Stimulated activated CD4-positive, alpha-beta T cell treated with anti-CD3 and anti-CD28 coated beads, TNF-alpha, amount 100 ng/mL, for 4 hours (primary cell): ENCODE measurements at places on chromosomes 7 and 10.

GRCh38 chr10:96618653-96619052 is 31.8 kb upstream of the TM9SF3 start:
- no peak for DNase-seq

DNA sequence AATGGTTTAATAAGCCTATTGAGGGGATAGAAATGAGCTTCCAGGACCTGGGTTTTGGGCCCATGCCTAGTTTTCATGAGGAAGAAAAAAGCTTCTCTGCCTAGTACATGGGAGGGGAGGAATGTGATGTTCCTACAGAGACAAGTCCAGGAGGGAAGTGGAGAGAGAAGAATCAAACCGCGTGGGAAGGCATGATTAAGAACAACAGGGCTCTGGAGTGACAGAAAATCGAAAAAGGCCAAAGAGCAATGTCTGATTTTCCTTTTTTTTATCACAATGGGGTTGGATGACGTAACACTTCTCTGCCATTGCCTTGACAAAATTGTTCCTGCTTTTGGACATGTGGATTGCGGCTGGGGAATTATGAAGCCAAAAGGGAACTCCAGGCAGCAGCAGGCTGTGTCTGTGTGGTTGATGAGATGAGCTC is 258.6 kb downstream of the CXCL12 start:
- DNase-seq, result no peak

- no peak for DNase-seq
These were observed 71.3 kb downstream of the TACC2 start for GRCh38 chr10:122060250-122060649.

GRCh38 chr7:140714331-140715040 is 18.0 kb downstream of the NDUFB2 start:
- DNase-seq, result no peak

GRCh38 chr10:104456802-104457542 is 103.3 kb downstream of the CFAP58 start:
- no peak for DNase-seq

GRCh38 chr10:113518816-113519591 is 33.8 kb upstream of the HABP2 start:
- DNase-seq, result no peak

DNA sequence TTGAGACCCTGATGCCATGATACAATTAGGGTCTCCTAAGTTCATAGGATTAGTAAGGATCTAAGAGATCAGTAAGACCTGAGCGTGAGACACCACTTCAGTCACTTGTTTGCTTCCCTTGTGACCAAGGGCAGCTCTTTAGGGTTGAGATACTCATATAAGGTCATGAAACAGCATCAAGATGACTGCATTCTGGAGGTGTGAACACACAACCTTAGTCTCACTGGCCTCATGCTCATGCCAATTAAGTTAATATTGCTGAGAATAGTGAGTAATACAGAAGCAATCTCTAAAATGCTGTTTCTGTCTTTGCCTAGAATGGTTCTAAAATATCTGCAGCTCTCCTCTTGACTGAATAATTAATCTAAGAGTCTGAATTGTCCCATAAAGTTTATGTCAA is 39.6 kb upstream of the KLHL7 start:
- DNase-seq, result no peak

GRCh38 chr10:17652585-17652984 is 8.6 kb downstream of the STAM start:
- DNase-seq, result no peak

GRCh38 chr7:45920502-45921380 is at the start of gene IGFBP3:
Gene IGFBP3 (minus strand): TSS chr7:45921272. CDS start chr7:45921140, 132 bp downstream.
- no peak for DNase-seq

GRCh38 chr7:37376386-37376785 is 72.3 kb downstream of the ELMO1 start:
- no peak for DNase-seq

DNA sequence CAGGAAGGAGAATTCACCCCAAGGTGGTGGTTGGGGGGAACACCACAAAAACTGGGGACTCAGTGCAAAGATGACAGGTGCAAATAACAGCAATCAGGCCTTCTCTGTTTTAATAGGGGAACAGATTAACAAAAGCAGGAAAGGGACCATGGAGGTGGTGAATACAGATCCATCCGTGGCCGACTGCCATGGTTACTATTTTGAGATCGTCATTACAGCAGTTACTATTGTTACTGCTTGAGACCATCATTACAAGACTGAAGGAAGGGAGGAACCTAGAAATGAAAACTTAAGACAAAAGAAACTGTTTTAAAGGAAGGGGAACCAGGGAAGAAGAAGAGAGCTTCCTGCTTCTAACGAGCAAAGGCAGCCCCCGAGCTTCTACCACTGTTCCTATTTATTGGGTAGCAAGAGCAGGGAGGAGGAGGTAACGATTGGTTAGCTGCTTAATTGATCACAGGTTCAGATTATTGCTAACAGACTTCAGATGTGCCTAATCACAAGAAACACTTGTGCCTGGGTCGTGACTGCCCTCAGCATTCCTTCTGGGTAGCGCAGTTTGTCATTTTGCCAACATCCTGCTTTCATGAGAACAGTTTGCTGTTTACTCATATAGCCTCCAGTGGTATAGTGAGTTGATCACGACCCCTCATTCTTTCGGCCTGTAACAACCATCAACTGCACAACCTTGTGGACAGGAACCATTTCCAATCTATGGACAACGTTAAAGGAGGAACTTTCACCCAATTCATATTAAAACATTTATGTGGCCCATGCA is 216.3 kb downstream of the CHCHD3 start:
- no peak for DNase-seq

DNA sequence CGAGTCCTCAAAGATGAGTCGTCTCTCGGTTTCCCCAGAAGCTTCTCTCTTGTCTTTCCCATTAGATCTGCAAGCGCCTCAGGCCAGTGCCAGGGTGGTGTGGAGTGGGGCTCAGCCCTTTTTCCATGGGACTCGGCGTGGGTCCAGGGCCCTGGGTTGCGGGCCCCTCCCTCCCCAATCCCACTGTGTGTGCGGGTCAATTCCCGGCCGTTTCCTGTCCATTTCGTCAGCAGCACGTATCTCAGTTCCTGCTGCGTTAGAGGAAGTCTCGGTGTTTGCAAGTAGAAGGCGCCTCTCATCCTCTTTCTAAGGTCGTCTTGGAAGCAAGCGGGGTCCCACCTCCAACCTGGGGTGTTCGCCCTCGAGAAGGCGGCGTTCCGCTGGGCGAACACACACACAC is 25.1 kb upstream of the ADGRA1 start:
- no peak for DNase-seq

DNA sequence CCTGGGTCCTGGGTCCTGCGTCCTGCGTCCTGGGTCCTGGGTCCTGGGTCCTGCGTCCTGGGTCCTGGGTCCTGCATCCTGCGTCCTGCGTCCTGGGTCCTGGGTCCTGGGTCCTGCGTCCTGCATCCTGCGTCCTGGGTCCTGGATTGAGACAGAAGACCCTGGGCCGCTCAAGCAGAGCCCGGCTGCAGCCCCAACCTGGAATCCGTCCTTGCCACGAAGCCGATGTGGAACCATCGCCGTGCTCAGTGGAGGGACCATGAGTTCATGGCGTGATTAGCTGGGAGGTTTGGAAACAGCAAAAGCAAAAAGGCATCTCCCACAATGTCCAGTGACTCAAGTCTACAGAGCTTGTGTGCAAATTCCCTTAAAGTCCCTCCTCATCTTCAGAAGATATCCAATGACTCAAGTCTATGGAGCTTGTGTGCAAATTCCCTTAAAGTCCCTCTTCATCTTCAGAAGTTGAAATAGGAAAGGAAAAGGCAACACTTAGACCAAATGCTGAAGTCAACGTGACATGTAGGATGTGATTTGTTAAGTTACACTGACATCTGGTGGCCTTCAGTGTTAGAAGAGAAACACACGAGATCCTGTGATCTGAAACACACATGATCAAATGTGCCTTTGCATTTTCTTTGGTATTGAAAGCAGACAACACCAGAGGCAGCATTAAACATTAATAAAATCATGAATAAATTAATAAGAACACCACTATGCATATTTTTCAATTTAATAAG is 179.9 kb downstream of the PTPRN2 start:
- DNase-seq, result no peak

DNA sequence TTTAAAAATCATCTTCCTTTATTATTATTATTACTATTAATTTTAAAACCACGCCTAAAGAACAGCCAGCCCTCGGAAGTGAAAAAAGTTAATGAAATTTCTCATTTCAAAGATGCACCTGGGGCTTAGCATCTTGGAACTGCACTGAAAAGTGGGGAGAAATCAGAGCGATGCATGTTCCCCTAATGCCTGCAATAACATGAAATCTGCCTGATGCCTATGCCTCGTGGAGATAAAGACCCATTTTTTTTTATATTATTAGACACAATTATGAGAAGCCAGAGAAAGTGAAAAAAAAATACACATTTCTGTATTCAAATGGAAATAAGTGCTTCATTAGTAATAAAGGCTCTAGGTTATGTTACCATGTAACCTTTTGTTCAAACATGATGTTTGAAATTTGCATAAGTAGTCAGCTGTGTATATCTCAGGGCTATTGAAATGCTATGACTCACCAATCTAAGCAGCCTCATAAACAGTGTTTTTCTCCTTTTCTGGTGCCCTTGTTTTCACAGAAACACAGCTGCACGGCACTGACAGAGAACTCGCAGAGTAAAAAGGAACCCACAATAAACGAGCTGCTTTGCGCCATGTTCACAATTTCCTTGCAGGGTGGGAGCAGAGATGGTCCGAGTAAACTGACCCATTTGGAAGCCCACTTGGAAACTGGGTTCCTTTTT is 175.8 kb upstream of the PRKCQ start:
- DNase-seq, result no peak

- no peak for DNase-seq
These were observed 23.0 kb upstream of the GRID1 start for GRCh38 chr10:86389441-86390193.

DNA sequence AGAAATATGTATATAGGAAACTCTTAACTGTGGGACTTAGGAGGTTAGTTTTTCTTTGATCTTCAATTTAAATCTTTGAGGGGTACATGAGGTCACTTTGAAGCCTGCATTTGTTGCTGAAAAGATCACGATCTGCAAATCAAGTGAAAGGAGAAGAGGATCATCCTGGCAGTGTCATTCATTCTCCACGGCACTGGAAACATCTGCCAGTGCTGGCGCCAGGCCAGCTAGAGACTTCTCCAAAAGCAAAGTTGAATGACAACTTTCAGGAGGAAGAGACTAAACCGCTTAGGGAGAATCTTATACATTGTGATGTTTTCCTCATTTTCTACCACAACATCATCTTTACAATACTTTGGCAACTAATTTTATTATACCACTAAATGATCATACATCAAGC is 42.5 kb downstream of the MRC1 start:
- no peak for DNase-seq

DNA sequence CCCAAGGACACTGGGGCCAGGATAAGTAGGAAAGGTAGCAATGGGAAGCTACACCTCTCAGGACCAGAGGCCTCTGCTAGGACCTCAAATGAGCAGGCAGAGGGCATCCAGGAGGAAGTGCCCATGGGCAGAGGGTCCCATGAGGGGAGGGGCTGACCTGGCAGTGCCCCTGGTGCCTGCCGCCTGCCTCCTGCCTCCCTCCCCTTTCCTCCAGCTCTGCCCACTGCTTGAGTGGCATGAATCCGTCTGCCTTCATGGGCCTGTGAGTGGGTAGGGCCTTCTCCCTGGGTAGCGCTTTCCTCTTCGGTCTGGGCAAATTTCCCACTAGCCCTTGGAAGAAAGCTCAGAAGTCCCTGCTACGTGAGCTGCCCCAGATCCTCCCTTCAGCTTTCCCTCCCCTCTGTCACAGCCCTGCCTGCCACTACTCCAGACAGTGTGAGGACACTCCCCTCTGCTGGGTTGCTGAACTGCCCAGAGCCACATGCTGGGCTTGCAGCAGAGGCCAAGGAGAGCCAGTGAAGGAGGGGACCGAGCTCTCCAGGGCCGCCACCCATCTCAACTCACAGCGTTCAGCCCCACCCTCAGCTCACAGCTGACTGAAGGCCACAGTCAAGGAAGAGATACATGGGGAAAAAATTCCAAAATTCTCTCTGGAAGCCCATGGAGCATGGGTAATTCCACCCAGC is 141.4 kb downstream of the ARHGAP22 start:
- no peak for DNase-seq

DNA sequence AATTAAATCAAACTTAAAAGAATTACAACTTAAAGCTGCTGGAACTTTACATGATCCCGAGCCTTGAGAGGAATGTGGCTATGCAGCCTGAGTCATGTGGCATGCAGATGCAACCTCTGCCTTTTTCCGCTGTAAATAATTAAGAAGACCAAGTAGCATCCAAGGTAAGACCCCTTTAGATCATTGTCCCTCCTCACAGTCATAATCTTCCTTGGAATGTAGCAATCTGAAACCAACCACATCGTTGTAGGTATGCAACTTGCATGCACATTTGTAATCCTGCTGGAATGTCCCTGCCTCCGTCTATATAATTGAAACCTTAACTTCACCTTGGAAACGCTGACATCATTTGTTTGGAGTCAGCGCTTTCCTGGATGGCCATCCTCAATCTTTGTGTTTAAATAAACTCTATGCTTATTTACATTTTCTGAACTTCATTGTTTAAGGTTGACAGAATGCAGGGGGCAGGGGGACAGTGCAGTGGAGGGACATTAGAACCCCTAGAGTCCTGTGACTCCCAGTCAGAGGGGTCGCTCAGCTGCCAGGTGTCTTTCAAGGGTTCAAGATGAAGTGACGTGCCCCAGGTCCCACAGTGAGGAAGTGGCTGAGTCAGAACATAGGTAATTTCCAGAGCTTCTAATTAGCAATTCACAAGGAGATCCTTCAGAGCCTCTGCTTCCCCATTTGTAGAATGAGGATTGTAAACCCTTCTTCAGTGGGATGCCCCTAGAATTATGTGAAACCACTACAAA is 110.7 kb downstream of the RALA start:
- no peak for DNase-seq

GRCh38 chr10:112532189-112532588 is 85.2 kb downstream of the VTI1A start:
- no peak for DNase-seq

GRCh38 chr10:131689486-131689885 is 211.3 kb upstream of the PPP2R2D start:
- no peak for DNase-seq

GRCh38 chr10:24262929-24263590 is 54.1 kb downstream of the KIAA1217 start:
- DNase-seq, result no peak

DNA sequence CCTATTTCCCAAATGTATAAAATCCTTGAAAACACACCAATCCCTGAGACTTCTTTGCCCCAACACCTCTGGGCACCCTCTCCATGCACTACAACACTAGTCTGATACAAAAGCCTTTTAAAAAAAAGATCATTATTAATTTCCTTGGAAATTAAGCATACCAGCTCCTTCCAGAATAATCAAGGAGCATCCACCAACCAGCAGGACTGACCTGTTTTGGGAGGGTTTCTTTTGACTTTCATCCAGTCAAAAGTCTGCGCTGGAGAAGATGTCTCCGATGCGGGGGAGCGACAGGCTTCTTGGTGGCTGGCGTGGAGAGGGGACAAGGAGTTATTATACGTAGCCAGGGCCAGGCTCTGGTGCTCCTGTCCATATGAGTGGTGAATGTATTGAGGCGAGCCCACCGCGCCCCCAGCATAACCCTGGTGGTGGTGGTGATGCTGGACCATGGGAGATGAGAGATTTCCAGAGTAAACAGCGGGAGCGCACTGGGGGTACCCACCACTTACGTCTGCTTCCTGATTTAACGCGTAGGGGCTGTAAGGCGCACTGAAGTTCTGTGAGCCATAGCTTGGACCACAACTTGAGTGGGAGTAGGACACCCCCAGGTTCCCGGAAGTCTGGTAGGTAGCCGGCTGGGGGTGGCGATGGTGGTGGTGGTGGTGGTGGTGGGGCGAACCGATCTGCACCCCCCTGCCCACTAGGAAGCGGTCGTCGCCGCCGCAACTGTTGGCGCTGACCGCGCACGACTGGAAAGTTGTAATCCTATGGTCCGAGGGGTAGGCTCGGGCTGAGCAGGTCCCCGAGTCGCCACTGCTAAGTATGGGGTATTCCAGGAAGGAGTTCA is 527 bp downstream of the HOXA1 start:
- peak; percentile 6 for DNase-seq
